ENCODE measurements at places on chromosomes 11 and 22.
A peak's percentile ranks its signal among the peaks of the same experiment; 100 is the strongest.

- DNase-seq: no peak
Observed at GRCh38 chr22:27152033-27152432, 494.6 kb downstream of the MIAT start.

- no peak for DNase-seq
Observed at GRCh38 chr11:17639091-17639490, 80.3 kb upstream of the MYOD1 start.

GRCh38 chr22:46031557-46031956, 54.6 kb upstream of the WNT7B start:
- no peak for DNase-seq

GRCh38 chr11:117984476-117984875, 1.7 kb upstream of the IL10RA start:
- no peak for DNase-seq

GRCh38 chr11:859394-860131, 16.9 kb downstream of the TSPAN4 start:
- peak; percentile 80 for DNase-seq

- DNase-seq: peak; percentile 47
Observed at GRCh38 chr11:84384731-84385130, 1098.6 kb upstream of the CCDC90B start.

- DNase-seq: no peak
Observed at GRCh38 chr11:12529793-12530192, 144.4 kb upstream of the TEAD1 start.

DNA sequence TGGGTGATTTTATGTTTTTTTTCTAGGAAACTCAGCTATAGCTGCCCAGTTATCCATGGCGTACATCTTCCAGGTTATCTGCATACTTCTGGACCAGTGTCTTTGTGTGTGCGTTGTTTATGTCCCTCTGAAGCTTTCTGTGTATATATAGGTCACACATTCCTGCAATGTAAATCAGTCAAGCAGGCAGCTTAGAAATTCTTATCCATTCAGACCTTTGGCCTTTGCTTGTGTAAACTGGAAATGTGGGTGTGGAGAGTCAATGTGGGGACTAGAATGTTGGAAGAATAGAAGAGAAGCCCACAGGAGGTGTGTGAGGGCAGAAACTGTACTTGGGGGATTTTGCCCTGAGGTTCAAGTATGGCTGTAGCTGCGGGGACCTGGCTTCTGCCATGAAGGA, 51.7 kb downstream of the BARX2 start:
- no peak for DNase-seq

GRCh38 chr11:12079726-12080556, 30.4 kb upstream of the MICAL2 start:
- no peak for DNase-seq

DNA sequence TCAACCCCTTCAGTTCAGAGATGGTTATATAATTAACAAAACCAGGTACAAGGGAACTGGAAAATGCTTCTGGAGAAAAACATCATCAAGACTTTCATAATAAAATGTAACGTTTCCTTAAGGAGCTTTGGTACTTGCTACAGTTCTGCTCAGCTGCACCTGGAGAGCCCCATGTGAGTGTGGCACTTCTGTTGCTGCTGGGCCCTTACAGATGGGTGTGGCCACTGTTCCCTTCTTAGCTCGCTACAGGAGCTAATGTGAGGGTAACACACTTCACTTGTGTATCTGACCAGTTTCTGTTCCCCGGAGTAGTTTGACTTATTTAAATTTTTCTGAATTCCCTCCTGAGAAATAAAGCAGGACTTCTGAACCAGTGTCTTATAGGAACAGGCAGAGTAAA, 4.0 kb downstream of the POU2AF3 start:
- DNase-seq: peak; percentile 26

GRCh38 chr22:46280063-46280817, 12.4 kb downstream of the TTC38 start:
- DNase-seq: no peak

GRCh38 chr11:47004595-47005033, 68.1 kb downstream of the CSTPP1 start:
- no peak for DNase-seq

GRCh38 chr11:59822989-59823566, 12.5 kb upstream of the MRPL16 start:
- DNase-seq: peak; percentile 46
